Activated B cell treated with CpG ODN at 0.5 μM for 24 hours (primary cell): ENCODE measurements at places on chromosomes 5 and 9.
A peak's percentile ranks its signal among the peaks of the same experiment; 100 is the strongest.

DNA sequence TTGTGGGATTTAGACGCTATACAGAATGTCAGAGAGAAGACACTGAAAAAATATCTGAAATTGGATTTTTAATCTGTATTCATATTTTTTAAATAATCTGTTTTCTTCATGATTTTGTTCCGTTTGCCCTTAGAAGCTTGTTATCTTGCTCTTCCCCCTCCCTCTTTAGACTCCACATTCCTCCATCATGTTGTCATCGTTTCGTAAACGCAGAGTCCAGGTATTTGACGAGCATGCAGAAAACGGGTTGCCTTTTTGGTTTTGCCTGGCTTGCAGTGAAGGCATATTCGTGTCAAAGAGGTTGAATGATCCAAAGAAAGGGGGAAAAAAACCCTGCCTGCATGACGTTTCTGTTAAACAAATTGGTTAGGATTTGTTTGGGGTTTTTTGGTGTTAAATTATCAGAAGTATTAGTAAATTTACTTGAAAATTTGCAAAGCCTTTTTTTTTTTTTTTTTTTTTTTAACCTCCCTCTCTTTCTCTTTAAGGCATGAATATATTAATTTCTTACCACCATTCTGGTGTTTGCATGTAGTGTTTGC lies 2.9 kb downstream of the SPTAN1 start:
- no peak for DNase-seq
- H3K4me1 ChIP-seq, result peaks cover 41% of the 10 kb centered on the region
- no peak overlapping the region for H3K4me3 ChIP-seq
- no peaks in the 10 kb centered on the region for H3K36me3 ChIP-seq

DNA sequence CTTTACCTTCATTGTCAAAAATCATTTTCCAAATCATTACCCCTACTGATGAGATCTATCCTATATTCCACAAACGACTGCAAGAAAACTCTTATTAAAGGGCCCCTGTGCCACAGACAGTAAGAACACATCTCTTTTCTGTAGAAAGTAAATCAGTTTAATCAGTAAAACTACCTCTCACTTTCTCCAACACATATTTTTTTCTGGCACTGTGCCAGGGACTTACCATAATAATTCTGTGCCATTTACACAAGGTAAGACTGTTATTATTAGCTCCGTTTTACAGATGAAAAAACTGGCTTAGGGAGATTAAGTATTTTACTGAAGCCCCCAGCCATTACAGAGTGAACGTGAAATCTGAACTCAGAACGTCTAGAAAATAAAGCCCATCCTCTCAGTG lies 587.0 kb upstream of the COX7C start:
- no peak overlapping the region for H3K27ac ChIP-seq
- no peak overlapping the region for H3K4me3 ChIP-seq
- H3K27me3 ChIP-seq, result no peaks in the 10 kb centered on the region
- DNase-seq, result no peak

GRCh38 chr9:130371196-130371966 lies 73.4 kb upstream of the ASS1 start:
- H3K36me3 ChIP-seq, result no peaks in the 10 kb centered on the region
- no peak for DNase-seq

- H3K4me1 ChIP-seq, result no peaks in the 10 kb centered on the region
- DNase-seq, result no peak
- no peaks in the 10 kb centered on the region for H3K36me3 ChIP-seq
Observed at GRCh38 chr9:76067696-76068095, 177.2 kb downstream of the PCSK5 start.

DNA sequence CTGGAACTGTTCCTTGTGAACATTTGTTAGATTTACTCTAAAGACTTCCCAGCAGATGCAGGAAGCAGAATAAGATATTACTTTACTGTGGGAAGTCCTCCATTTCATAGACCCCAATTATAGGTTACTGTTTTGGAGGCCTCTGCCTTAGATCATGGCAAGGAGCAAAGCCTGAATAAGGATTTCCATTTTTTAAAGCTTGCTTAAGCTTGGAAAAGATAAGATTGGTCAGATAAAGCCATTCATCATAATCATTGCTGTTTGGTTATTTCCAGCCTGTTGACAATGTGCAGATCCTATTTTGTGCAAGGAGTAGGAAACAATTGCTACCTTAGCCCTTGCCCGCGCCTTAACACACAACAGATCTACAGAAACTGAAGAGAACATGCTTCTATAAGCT lies 129.5 kb upstream of the ITGA1 start:
- no peak overlapping the region for H3K4me3 ChIP-seq
- H3K27ac ChIP-seq, result no peak overlapping the region
- no peaks in the 10 kb centered on the region for H3K36me3 ChIP-seq
- peaks cover 2% of the 10 kb centered on the region for H3K27me3 ChIP-seq
- no peak for DNase-seq

- H3K36me3 ChIP-seq, result no peaks in the 10 kb centered on the region
- no peak overlapping the region for H3K27ac ChIP-seq
- no peak for DNase-seq
- H3K4me3 ChIP-seq, result no peak overlapping the region
- H3K27me3 ChIP-seq, result peaks cover 36% of the 10 kb centered on the region
Observed at GRCh38 chr9:136656183-136656738, 6.5 kb upstream of the EGFL7 start.

GRCh38 chr9:112380825-112381221 lies 915 bp downstream of the HSDL2 start:
- H3K27me3 ChIP-seq, result no peaks in the 10 kb centered on the region
- peaks cover 10% of the 10 kb centered on the region for H3K36me3 ChIP-seq
- peak overlapping the region; percentile 95 for H3K27ac ChIP-seq
- no peak for DNase-seq

GRCh38 chr5:31362529-31362900 lies 169.0 kb downstream of the CDH6 start:
- H3K27me3 ChIP-seq, result no peaks in the 10 kb centered on the region
- H3K27ac ChIP-seq, result no peak overlapping the region
- no peaks in the 10 kb centered on the region for H3K36me3 ChIP-seq
- no peaks in the 10 kb centered on the region for H3K4me1 ChIP-seq
- DNase-seq, result no peak

- DNase-seq, result no peak
- H3K27me3 ChIP-seq, result no peaks in the 10 kb centered on the region
- no peak overlapping the region for H3K27ac ChIP-seq
- H3K36me3 ChIP-seq, result peaks cover 69% of the 10 kb centered on the region
- H3K4me3 ChIP-seq, result no peak overlapping the region
Observed at GRCh38 chr9:132293145-132293721, 61.6 kb downstream of the SETX start.

DNA sequence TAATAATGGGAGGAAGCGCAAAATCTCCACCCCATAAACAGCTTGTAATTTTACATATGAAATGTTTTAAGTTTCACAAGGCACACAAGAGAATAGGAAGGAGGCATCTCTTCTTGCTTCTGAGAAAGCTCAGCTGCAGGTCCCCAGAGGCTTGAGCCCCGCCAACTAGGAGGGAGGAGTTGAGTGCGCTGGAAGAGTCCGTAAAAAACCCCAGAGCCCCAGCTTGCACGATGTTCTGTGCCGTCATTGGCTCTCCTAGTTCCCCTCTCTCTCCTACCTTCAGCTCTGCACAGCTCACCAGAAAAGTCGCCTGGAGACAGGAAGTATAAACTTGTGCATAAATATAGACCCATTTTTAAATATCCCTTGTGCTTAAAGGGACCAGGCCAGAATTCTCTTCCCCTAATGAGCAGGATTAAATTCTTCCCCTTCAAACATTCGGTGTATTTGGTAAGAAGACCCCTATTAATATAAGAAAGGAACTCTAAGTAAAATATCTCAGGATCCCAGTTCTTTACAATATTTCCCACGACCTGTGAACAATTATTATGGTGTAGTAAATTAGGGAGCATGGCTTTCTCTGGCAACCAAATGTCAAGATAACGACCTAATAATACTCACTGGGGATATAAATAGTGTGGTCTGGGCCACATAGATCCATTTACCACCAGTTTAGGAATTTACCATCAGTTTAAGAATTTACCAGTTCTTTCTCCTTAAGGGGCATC lies 13.7 kb downstream of the GLRX start:
- peaks cover 56% of the 10 kb centered on the region for H3K4me1 ChIP-seq
- DNase-seq, result peak; percentile 72
- H3K27ac ChIP-seq, result peak overlapping the region; percentile 95

DNA sequence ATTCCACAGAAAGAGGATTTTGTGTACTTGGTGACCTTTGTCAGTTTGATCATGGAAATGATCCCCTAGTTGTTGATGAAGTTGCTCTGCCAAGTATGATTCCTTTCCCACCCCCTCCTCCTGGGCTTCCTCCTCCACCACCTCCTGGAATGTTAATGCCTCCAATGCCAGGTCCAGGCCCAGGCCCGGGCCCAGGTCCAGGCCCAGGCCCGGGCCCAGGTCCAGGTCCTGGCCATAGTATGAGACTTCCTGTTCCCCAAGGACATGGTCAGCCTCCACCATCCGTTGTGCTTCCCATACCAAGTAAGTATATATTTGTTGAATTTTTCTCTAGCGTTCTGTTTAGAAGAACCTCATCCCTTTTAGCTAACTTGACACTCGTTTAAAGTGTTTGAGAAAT lies 30.0 kb downstream of the RBM27 start:
- H3K36me3 ChIP-seq, result peaks cover 79% of the 10 kb centered on the region
- no peaks in the 10 kb centered on the region for H3K4me1 ChIP-seq
- no peak overlapping the region for H3K27ac ChIP-seq
- no peaks in the 10 kb centered on the region for H3K27me3 ChIP-seq
